Activated CD4-positive, alpha-beta T cell treated with anti-CD3 and anti-CD28 coated beads for 24 hours (primary cell): ENCODE measurements at places on chromosomes 16 and 17.

- DNase-seq = no peak
Measured at GRCh38 chr17:32563583-32563982, 76.8 kb downstream of the CDK5R1 start.

- DNase-seq = no peak
Measured at GRCh38 chr17:66525338-66525737, 222.9 kb downstream of the PRKCA start.

- no peak for DNase-seq
Measured at GRCh38 chr16:90023078-90023447, 3.8 kb upstream of the DBNDD1 start.

GRCh38 chr16:88459366-88460073 lies 6.4 kb downstream of the ZFPM1 start:
- DNase-seq = no peak

GRCh38 chr17:50151937-50152547 lies 1.6 kb upstream of the PPP1R9B start:
- no peak for DNase-seq
